Smooth muscle cell of the brain vasculature (primary cell): ENCODE measurements at places on chromosomes 16 and 17.

DNA sequence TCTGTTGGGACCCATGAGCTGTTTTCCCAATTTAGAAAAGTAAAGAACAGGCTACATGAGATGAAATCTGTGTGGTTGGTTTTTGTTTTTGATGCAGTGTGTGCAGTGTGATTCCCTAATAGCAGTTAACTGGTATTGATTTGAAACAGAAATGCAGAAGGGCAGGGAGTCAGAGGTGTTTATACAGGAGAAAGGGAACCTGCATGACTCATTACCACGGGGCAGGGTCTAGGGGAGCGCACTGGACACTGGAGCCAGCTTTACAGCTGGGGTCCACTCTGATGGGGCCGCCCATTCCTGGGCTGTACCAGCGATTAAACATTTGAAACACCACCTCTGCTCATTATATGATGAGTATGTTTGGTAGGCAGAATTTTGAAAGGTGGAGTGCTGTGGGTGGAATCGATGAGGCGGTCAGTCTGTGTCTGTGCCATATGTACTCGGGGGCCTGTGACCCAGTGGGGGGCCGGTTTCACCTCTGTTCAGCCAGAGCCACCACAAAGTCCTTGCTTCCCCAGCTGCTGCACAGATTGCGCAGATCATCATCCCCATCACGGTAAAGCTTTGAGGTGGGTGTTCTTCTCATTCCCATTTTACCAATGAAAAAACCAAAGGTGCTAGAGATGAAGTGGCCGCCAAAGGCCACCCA, 142.5 kb downstream of the CMIP start:
- no peak for DNase-seq

DNA sequence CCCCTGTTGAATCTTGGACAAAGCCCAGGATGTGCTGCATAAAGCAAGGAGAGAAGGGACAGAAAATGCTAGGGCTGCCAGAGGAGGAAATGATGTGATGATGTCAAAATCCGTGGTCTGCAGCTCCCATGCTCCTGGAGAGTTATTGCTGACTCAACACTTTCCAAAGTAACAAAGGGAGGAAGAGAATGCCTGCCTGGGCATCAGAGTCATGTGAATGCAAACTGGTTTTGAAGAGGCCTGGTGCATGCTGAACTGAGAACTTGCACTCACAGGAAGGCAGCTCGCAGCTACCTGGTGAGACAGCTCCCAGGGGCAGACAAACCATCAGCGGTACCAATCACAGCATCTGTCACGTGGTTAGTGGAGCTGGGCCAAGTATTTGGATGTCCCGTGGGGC, 2.8 kb downstream of the MARVELD3 start:
- DNase-seq = peak; percentile 92

DNA sequence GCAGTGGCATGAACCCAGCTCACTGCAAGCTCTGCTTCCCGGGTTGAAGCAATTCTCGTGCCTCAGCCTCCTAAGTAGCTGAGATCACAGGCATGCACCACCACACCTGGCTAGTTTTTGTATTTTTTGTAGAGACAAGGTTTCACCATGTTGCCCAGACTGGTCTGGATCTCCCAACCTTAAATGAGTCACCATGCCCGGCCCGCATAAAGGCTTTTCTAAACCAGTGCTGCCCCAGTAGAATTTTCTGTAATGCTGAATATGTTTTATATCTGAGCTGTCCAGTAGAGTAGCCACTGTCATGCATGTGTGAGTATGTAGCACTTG, 36.9 kb upstream of the WSB1 start:
- DNase-seq = no peak

GRCh38 chr17:64443086-64443760, 5.7 kb upstream of the MILR1 start:
- DNase-seq = no peak

GRCh38 chr16:9275377-9275776, 183.9 kb downstream of the HAPSTR1 start:
- DNase-seq = no peak

- DNase-seq = no peak
Observed at GRCh38 chr16:49492896-49493626, 119.5 kb downstream of the C16orf78 start.

GRCh38 chr17:61139219-61139618, 260.4 kb upstream of the TBX2 start:
- no peak for DNase-seq

DNA sequence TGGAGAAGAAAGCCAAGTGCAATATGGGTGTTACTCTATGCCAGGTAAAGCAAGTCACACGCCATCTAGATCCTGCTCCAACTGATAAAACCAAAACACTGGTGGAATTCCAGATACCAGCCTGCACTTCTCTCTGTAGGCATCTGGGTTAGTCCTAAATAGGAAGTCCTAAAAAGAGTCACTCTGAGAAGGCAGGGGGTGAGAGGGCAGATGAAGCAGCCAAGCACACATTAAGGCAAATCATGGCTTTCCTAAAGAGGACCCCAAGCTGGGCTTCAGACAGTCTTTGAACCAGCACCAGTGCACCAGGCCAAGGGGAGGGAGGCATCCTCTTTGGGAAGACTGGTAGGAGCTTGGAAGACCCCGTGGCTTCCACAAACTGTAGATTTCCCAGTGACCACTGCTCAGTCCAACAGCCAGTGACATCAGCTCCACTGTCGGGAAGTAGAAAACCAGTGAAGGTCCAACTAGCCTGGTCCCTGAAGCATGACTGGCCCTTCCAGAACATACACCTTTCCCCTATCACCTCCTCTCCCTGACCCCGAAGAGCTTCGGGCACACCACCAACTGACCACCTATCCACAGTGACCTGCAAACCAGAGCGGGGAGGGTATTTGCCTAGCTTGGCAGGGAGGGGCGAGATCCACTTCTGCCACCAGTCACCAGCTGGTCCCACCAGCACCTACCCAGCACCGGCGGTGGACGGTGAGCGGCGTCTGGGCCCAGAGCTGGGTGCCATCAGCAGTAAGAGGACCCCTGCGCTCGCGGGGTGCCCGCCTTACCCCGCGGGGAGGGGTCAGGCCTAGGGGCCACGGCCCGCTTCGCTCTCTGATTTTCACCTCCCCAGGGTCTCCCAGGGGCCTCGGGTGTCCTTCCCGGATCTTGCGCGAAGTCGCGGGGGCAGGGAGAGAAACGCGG, 1.0 kb downstream of the LITAF start:
- no peak for DNase-seq

DNA sequence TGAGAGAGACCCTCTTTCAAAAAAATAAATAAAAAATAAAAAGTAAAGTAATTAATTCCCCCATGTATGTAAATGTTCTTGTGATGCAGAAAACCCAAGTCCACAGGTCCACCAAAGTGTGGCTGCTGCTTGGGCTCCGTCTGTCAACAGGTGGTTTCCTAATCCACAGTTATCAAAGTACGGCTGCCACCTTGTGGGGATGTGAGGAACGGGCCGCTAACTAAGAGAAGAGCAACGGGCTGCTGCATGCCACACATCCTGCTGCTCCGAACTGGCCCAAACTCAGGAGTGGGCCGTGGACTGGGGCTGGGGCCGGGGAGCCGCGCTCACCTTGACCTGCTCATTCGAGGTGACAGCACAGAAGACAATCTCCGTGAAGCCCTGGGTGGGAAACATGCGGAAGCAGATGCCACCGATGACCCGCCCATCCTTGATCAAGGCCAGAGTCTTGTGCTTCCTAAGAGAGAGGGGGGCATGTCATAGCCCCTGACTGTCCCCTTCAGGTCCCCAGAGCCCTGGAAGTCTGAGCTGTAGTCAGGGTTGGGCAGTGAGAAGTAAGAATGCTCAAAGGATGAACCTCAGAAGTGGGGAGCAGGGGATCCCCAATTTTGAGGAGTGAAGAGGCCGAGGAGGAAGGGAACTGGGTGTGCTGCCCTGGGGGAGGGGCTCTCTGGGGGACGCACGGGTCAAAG, 4.3 kb downstream of the KAT2A start:
- DNase-seq = peak; percentile 47

DNA sequence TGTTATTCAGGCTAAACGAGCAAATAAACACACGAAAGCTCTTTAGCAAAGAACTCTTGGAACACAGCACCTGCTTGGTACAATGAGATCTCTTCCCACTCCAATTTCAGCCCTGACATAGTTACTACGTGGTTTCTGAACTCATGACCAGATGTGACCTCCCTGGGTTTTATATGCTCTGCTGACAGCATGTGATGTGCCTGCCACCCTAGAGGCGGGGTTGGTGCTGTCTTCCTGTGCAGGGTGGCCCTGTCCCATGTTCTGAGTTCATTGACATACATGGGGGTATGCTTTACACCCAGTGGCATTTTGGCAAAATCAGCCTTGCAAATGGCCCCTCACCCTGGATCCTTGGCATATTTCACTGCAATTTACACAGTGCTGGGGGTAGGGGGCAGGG, 475.3 kb upstream of the ZFHX3 start:
- no peak for DNase-seq

GRCh38 chr16:71867939-71868338, 16.0 kb downstream of the ZNF821 start:
- DNase-seq = no peak

DNA sequence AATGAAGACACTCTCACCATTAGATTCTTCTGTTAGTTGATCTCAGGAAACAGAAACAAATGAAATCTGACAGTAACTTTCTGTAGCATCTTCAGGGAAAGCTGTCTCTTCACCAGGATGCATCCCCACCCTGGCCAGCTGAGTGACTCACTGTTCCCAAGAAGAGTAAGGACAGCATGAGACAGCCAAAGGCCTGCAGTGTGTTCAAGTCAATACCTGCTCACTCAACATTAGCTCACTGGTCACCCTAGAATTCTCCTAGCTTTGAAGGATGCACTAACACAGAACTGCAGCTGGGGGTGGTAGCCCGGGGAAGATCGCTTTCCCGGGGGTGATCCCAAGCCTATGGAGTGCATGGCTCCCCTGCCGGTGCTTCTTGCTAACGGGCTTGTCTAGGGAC, 28.2 kb upstream of the CLEC18B start:
- peak; percentile 24 for DNase-seq

DNA sequence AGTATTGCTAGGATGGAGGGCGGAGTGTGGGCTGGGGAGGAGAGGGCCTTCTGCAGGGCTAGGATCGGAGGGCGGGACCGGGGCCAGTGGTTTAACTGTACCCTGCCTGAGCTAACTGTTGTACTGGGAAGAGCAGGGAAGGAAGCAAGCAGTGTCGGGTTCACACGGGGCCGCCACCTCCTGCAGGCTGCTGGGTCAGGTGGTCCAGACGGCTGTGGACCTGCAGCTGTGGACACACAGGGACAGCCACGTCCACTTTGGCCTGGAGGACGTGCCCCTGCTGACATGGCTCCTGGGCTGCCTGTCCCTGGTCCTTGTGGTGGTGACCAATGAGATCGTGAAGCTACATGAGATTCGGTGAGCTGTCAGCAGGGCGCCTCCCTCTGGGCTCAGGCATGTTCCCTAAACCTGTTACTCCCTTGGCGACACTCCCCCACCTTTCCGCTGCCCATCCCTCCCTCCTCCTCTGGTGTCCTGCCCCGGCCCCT, 16.6 kb downstream of the CASKIN2 start:
- no peak for DNase-seq

- no peak for DNase-seq
Observed at GRCh38 chr16:80893686-80894085, 89.3 kb upstream of the CDYL2 start.

GRCh38 chr17:17886226-17886625, 49.4 kb upstream of the SREBF1 start:
- no peak for DNase-seq

DNA sequence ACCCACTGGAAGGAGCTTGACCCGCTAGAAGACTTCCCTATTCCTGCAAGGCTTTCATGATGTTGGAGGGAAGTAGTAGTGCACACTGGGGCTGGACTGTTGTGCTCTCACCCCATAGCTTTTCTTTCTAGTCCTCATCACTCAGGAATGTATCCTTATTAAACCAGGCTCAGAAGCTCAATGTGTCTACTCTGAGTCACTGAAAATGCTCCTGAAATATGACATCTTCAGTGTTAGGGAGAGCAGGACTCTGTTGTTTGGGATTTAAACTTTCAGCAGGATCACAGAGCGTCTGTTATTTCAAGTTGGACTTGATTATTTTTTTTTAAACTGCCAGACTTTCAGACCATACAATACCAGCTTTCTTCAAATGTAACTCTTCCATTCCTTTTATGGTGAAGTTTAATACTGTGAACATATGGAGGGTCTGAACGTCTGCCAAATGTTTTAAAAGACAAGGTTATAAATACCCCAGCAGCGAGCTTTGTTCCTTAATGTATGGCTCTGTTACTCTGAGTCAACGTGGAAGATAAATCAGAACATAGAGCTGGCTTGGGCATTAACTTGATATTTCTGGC, 257.5 kb downstream of the CDH11 start:
- DNase-seq = peak; percentile 79

DNA sequence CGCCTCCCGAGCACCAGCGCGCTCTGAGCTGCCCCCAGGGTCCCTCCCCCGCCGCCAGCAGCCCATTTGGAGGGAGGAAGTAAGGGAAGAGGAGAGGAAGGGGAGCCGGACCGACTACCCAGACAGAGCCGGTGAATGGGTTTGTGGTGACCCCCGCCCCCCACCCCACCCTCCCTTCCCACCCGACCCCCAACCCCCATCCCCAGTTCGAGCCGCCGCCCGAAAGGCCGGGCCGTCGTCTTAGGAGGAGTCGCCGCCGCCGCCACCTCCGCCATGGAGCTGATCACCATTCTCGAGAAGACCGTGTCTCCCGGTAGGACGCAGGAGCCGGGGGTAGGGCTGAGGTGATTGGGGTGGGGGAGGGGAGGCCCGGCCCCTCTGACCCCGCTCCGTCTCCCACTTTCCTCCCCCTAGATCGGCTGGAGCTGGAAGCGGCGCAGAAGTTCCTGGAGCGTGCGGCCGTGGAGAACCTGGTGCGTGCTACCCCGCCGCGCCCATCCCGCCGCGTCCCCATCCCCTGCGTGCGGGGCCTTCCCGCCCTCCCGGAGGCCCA, 329 bp downstream of the KPNB1 start:
- no peak for DNase-seq

GRCh38 chr17:19322861-19323260, 39.7 kb downstream of the B9D1 start:
- DNase-seq = no peak

DNA sequence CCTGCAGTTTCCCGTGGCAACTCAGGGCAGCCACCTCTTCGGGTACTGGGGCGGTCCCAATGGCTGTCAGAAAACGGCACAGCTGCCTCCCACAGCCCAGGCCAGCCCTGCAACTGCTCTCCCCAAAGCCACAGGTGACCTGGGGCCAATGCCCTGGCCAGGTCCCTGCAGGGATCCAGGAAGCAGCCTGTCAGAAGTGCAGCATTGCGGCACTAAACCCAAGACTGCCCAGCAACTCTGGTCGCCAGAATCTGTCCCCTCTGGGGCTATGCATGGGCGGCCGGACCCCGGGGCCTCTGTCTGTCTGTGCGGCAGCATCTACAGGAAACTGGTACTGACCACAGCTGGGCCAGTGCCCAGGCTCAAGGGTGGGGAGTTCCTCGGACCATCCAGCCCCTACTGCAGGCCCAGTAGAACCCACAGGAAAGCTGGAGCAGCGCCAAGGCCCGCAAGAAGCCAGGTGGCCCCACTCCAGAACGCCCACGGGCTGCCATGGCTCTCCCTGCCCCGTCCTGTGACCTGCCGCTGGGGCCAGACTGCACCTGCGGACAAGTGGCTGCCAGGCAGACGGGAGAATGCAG, 5.5 kb downstream of the CYBC1 start:
- no peak for DNase-seq

- DNase-seq = no peak
Observed at GRCh38 chr17:63694229-63694949, 5.5 kb downstream of the LIMD2 start.

GRCh38 chr17:83067071-83067717, 12.2 kb upstream of the METRNL start:
- DNase-seq = no peak
